AG09319 (cell line): ENCODE measurements at places on chromosomes 2 and 18.

GRCh38 chr2:3628241-3628679 is 29.7 kb upstream of the ALLC start:
- no peak for DNase-seq

GRCh38 chr2:74349889-74350288 is 6.7 kb upstream of the SLC4A5 start:
- DNase-seq = no peak

- DNase-seq = no peak
Observed at GRCh38 chr2:29455200-29455860, 340.1 kb downstream of the CLIP4 start.

- DNase-seq = no peak
Observed at GRCh38 chr2:69474688-69475087, 37.5 kb upstream of the NFU1 start.

DNA sequence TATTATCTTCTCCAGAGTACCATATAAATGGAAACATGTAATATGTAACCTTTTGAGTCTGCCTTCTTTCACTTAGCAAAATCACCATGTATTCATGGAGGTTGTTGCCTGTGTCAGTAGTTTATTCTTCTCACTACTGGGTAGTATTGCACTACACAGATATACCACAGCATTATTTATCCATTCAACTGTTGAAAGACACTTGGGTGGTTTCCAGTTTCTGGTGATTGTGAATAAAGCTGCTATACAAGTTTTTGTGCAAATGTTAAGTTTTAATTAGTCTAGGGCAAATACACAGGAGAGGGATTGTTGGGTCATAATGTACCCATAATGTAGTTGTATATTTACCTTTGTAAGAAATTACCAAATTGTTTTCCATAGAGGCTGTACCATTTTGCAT is 29.6 kb upstream of the RPRD1A start:
- no peak for DNase-seq

GRCh38 chr2:10762651-10763460 is 41.4 kb downstream of the ATP6V1C2 start:
- no peak for DNase-seq

DNA sequence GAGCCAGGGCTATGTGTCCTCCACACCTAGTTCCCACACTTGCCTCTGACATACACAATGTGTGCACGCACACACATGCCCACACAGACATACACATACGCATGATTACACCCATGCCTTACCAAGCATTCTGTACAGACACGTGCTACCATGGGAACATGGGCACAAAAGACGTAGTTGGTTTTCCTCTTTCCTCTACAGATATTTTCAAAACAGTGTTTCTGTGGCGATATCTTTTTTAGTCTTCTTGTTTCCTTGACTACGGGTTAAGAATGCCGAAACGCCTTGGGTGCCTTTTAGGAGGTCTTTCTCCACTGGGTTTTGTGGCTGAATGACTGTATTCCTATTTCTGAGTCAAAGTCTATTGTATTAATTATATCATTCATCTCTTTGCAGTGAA is 75.5 kb upstream of the SPTBN1 start:
- no peak for DNase-seq

DNA sequence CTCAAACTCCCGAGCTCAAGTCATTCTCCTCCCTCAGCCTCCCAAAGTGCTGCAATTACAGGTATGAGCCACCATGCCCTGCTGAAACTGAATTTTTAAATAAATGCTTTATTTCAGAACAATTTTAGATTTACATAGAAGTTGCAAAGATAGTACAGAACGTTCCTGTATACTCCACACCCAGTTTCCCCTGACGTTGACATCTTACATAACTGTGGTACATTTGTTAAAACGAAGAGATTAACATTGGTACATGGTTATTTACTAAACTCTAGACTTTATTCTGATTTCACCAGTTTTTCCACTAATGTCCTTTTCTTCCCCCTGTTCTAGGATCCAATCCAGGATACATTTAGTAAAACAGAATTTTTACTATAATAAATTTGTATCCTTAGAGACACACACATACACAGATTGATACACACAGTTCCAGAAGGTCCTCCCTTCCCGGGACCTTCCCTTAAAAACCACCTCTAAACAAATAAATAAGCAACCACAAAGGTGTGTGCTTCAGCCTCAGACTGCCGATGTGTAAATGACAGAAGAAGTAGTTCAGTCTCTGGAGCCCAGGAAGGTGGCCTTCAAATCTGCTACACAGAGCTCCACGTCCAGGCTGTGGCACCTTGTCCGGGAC is 6.9 kb downstream of the NEU2 start:
- no peak for DNase-seq

DNA sequence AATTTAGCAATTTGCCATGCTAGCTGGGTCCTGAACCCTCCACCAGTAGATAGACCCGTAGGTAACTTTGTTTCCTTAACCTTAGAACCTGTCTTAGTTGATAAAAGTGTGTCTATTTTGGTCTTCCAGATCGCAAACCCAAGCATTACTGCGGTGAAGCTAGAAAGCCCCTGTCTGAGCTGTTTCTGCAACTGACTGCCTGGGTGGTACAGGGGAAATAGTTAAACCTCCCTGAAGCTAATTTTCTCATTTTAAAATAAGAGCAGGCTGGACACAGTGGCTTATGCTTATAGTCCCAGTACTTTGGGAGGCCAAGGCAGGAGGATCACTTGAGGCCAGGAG is 101.7 kb upstream of the MSH2 start:
- no peak for DNase-seq

- DNase-seq = no peak
Observed at GRCh38 chr2:58916063-58916462, 674.9 kb upstream of the FANCL start.

GRCh38 chr2:24971286-24971535 is 544 bp downstream of the DNAJC27 start:
- no peak for DNase-seq

GRCh38 chr2:105775809-105776559 is 31.3 kb downstream of the NCK2 start:
- DNase-seq = peak; percentile 12
